ENCODE measurements at places on chromosomes 2 and 18. TPM values are rescaled to one million over a fixed set of nuclear protein-coding genes. Genes with fewer than 3 reads are reported as not detected.

GRCh38 chr2:111972955-111973565, 74.7 kb downstream of the MERTK start:
- no peaks in the 10 kb centered on the region for H3K27me3 ChIP-seq
- H3K4me3 ChIP-seq, result no peak overlapping the region
- no peak for DNase-seq
- peaks cover 15% of the 10 kb centered on the region for H3K4me1 ChIP-seq

- no peaks in the 10 kb centered on the region for H3K36me3 ChIP-seq
- no peaks in the 10 kb centered on the region for H3K4me1 ChIP-seq
- H3K4me3 ChIP-seq, result no peak overlapping the region
- no peak overlapping the region for H3K27ac ChIP-seq
These were observed 101.7 kb upstream of the ETAA1 start for GRCh38 chr2:67295406-67295805.

- no peaks in the 10 kb centered on the region for H3K36me3 ChIP-seq
- no peaks in the 10 kb centered on the region for H3K4me1 ChIP-seq
- no peak overlapping the region for H3K27ac ChIP-seq
- no peaks in the 10 kb centered on the region for H3K27me3 ChIP-seq
- no peak for DNase-seq
These were observed 69.3 kb downstream of the MARCO start for GRCh38 chr2:119011162-119011909.

- H3K4me3 ChIP-seq, result no peak overlapping the region
- no peak for DNase-seq
- H3K27ac ChIP-seq, result no peak overlapping the region
- H3K36me3 ChIP-seq, result no peaks in the 10 kb centered on the region
These were observed 18.8 kb upstream of the FN1 start for GRCh38 chr2:215454519-215455246.

DNA sequence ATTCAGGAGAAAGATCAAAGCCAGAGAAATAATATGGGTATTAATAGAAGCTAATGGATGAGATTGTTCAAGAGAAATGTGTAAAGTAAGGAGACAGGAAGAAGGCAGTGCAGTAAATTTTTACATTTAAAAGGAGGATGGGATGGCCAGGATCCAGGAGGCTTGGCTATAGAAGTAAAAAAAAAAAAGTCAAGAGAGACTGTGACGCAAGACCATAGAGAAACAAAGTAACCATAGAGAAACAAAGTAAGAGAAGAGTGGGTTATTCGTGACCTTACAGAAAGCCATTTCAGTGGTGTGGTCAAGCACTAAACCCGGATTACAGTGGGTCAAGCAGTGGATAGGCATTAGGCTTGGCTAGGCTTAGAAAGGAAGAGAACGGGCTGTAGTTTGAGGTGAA, 10.5 kb upstream of the FAM171B start:
- H3K4me1 ChIP-seq, result no peaks in the 10 kb centered on the region
- DNase-seq, result no peak
- H3K4me3 ChIP-seq, result no peak overlapping the region
- no peaks in the 10 kb centered on the region for H3K27me3 ChIP-seq
- no peak overlapping the region for H3K27ac ChIP-seq
- peaks cover 4% of the 10 kb centered on the region for H3K36me3 ChIP-seq

The PDE11A gene
- 1.2 TPM for total RNA-seq
